Mammary epithelial cell (primary cell): ENCODE measurements at places on chromosomes 1 and 21. TPM values are rescaled to one million over a fixed set of nuclear protein-coding genes. Genes with fewer than 3 reads are reported as not detected.

Gene GRIK1
- not detected for total RNA-seq

Gene SH2D5
- total RNA-seq, result 13.2 TPM

Gene MROH9
- total RNA-seq, result not detected in 2 replicates

Gene RAB7B
- 25.8 TPM for total RNA-seq

Gene OR2L5
- total RNA-seq, result 0.16 and 0.27 TPM in 2 replicates
